T-cell (primary cell): ENCODE measurements at places on chromosomes 7 and 10. TPM values are rescaled to one million over a fixed set of nuclear protein-coding genes. Genes with fewer than 3 reads are reported as not detected.

DNA sequence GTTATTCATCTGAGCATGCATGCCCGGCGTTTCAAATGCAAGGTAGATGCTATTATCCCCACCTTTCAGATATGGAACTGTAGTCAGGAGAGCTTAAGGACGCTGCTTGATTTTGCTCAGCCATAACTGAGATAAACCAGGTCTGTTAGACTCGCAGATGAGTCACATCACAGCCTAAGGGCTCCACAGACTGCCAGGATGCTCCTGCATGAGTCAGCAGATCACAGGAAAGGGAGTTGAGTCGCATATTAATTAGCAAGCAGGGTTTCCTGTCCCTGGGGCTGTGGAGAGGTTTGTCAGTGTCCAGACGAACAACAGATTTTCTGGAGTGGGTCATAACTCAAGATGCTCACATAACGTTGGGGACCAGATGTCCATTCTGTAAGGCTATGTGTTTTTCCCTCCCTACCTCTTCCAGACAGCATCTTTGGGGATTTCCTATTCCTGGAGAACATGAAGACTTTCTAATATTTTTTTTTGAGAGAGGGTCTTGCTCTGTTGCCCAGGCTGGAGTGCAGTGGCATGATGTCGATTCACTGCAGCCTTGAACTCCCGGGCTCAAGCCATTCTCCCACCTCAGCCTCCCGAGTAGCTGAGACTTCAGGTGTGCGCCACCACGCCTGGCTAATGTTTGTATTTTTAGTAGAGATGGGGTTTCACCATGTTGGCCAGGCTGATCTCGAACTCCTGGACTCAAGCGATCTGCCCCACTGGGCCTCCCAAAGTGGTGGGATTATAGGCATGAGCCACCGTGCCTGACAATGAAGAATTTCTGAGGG, 36.7 kb downstream of the PFKFB3 start:
- H3K27me3 ChIP-seq, result no peaks in the 10 kb centered on the region
- H3K4me1 ChIP-seq, result no peaks in the 10 kb centered on the region
- no peak overlapping the region for H3K27ac ChIP-seq

GRCh38 chr7:4607311-4607729, 74.8 kb upstream of the FOXK1 start:
- peaks cover 12% of the 10 kb centered on the region for H3K27me3 ChIP-seq
- DNase-seq, result no peak
- no peak overlapping the region for H3K4me3 ChIP-seq
- H3K36me3 ChIP-seq, result no peaks in the 10 kb centered on the region
- H3K27ac ChIP-seq, result no peak overlapping the region
- H3K4me1 ChIP-seq, result no peaks in the 10 kb centered on the region

GRCh38 chr10:100303724-100304319, 17.3 kb upstream of the BLOC1S2 start:
- H3K27ac ChIP-seq, result no peak overlapping the region
- no peak overlapping the region for H3K4me3 ChIP-seq
- peaks cover 14% of the 10 kb centered on the region for H3K27me3 ChIP-seq
- DNase-seq, result no peak
- no peaks in the 10 kb centered on the region for H3K4me1 ChIP-seq
- H3K36me3 ChIP-seq, result no peaks in the 10 kb centered on the region

The ADAM22 gene
- total RNA-seq, result 5.6 TPM

The OIT3 gene
- not detected for total RNA-seq

DNA sequence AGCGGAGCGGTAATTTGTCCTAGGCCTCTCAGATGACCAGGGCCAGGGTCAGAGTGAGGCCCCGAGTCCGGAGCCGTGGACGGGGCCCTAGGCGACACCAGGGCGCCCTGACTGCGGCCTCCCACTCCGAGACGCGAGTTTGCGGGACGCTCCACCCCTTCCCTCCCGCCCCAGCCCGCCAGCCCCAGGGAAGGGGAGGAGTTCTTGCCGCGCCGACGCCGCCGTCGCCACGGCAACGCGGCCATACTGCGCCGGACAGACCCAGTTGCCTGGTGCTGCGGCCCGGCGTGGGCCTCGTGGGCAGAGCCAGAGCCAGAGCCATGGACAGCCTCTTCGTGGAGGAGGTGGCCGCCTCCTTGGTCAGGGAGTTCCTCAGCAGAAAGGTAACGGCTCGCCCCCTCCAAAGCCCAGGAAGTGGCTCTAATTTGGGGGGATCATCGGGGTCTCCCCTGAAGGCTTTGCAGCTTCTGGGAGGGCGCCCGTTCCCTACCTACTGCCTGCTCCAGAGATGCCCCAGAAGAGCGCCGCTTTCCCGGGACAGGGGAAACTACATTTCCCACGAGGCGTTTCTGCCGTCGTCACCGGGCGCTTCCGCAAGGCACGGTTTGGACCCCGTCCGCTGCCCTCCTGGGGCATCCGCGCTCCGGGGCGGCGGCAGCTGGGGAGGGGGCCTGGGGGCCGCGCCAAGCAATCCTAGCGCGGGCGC, at the start of gene MINDY4:
Gene MINDY4, plus strand, starts transcription at position 244 of the 706 bp plus-strand sequence. Its CDS starts 77 bp downstream, at position 321.
- H3K4me3 ChIP-seq, result peak within 1 kb of the TSS; percentile 90
- H3K27ac ChIP-seq, result peak within 1 kb of the TSS; percentile 34
- H3K27me3 ChIP-seq, result peaks cover 2% of the 10 kb centered on the region
- H3K36me3 ChIP-seq, result no peaks in the 10 kb centered on the region

DNA sequence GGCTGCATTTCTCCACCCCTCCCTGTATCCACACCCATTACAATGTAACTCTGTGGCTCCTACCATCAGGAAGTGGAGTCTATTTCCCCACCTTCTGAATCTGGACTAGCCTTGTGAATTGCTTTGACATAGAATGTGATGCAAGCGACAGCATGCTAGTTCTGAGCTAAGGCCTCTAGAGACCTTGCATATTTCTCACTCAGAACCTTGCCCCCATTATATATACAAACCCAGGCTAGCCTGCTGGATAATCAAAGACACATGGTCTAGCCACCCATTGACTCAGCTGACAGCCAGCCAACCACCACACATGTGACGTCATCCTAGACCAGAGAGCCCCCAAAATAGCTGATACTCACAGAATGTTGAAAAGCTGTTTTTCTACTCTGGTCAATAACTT, 77.9 kb downstream of the CCDC71L start:
- H3K4me1 ChIP-seq, result no peaks in the 10 kb centered on the region
- no peaks in the 10 kb centered on the region for H3K27me3 ChIP-seq
- H3K27ac ChIP-seq, result no peak overlapping the region
- no peaks in the 10 kb centered on the region for H3K36me3 ChIP-seq
- no peak overlapping the region for H3K4me3 ChIP-seq
- no peak for DNase-seq

- H3K4me3 ChIP-seq, result no peak overlapping the region
- H3K27ac ChIP-seq, result no peak overlapping the region
Measured at GRCh38 chr10:86203162-86203905, 163.3 kb downstream of the GRID1 start.

GRCh38 chr7:31707089-31707488, 20.1 kb downstream of the PPP1R17 start:
- no peaks in the 10 kb centered on the region for H3K27me3 ChIP-seq
- H3K36me3 ChIP-seq, result no peaks in the 10 kb centered on the region
- DNase-seq, result no peak

The PLXNA4 gene
- 6.5 TPM for total RNA-seq

DNA sequence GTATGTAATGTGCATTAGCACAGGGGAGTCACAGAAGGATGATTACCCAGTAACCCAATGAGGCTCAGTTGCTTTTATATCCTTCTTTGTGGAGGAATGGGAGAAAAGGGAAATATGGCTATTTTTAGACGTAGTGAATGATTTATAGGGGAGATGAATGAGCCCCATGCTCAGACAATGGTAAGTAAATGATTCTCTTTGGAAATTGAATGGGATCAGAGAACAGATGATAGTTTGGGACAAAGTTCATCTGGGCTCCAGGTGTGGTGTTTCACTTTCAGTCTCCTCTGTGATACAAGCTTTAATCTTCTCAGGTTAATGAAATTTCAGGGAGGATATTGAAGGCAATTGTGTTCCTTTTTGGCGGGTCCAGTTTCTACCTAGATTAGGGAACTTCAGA, 63.0 kb upstream of the MPP7 start:
- peak overlapping the region; percentile 72 for H3K27ac ChIP-seq
- H3K27me3 ChIP-seq, result no peaks in the 10 kb centered on the region
- H3K4me3 ChIP-seq, result no peak overlapping the region
- no peak for DNase-seq
- H3K36me3 ChIP-seq, result no peaks in the 10 kb centered on the region

The CHST3 gene
- total RNA-seq, result 0.10 TPM

- no peak overlapping the region for H3K27ac ChIP-seq
- H3K36me3 ChIP-seq, result no peaks in the 10 kb centered on the region
- no peaks in the 10 kb centered on the region for H3K4me1 ChIP-seq
- H3K27me3 ChIP-seq, result no peaks in the 10 kb centered on the region
- no peak for DNase-seq
Measured at GRCh38 chr10:24938076-24938475, 14.3 kb downstream of the PRTFDC1 start.

- H3K36me3 ChIP-seq, result no peaks in the 10 kb centered on the region
- no peak overlapping the region for H3K27ac ChIP-seq
- DNase-seq, result no peak
- no peak overlapping the region for H3K4me3 ChIP-seq
- H3K4me1 ChIP-seq, result no peaks in the 10 kb centered on the region
Measured at GRCh38 chr7:2611401-2611800, 20.4 kb upstream of the TTYH3 start.

- DNase-seq, result no peak
- no peak overlapping the region for H3K4me3 ChIP-seq
- no peaks in the 10 kb centered on the region for H3K36me3 ChIP-seq
- peaks cover 24% of the 10 kb centered on the region for H3K4me1 ChIP-seq
Measured at GRCh38 chr7:977326-978048, 2.1 kb upstream of the COX19 start.

The TAS2R41 gene
- total RNA-seq, result 0.46 TPM

DNA sequence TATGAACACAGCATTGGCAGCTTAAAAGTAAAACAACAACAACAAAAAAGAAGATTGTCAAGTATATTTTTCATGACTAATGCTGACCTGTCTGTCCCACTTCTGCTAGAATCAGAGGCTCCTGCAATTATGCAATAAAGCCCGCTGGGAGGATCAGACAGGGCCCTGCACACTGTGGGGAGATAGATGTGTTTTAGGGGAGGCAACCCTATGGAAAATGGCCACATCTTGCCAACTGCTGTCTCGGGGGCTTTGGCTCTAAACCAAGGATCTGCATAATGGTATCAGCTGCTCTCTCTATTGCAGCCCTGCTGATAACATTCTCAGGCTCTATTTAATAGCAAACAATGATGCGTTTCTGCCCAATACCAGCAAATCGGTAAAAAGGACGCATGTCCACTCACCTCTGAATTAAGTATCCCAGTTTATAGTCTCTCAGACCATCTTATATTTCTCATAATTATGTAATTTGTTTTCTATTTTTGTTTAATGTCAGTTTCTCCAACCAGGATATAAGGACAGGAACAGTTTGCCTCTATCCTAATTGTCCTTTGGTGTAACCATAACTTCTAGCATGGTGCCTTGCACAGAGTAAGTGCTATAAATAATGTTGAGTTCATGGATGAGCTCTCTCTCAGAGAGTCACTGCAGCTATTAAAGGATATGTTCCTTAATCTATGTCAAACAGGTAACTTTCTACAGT, 15.3 kb upstream of the PRKAR2B start:
- no peak overlapping the region for H3K27ac ChIP-seq
- no peaks in the 10 kb centered on the region for H3K36me3 ChIP-seq
- H3K4me3 ChIP-seq, result no peak overlapping the region

DNA sequence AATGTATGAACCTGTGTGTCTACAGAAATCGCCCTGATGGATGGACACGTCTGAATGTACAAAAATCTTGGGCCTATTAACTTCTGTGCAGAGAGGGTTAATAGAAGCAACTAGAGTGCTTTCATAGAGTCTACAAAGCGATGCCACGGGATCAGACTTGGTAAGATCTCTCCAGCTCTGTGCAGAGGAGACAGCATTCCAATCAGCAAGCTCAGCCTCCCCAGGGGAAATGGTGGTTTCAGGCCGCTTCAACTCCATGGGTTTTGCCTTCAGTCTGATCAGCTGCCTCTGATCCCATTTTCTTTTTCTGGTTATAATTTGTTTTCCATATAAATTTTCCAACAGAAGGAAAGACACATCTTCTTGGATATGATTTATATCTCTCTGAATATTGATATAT, 35.1 kb upstream of the COBL start:
- no peaks in the 10 kb centered on the region for H3K4me1 ChIP-seq
- no peaks in the 10 kb centered on the region for H3K27me3 ChIP-seq
- no peaks in the 10 kb centered on the region for H3K36me3 ChIP-seq
- DNase-seq, result no peak
- H3K27ac ChIP-seq, result no peak overlapping the region

DNA sequence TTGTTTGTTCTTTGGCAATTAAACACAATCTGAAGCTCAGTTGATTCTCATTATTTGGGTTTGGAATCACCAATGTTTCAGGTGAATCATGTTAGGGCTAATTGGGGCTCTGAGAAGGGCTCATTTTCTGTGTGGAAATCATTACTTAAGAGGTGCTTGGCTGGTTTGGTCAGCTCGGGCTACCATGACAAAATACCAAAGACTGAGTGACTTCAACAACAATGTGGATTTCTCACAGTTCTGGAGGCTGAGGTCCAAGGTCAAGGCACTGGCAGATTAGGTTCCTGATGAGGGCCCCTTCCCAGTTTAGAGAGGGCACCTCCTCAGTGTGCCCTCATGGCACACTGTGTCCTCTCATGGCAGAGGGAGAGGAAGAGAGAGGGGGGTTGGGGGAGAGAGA, 121.3 kb downstream of the ZNF248 start:
- DNase-seq, result no peak
- H3K36me3 ChIP-seq, result no peaks in the 10 kb centered on the region
- no peak overlapping the region for H3K27ac ChIP-seq
- H3K4me3 ChIP-seq, result no peak overlapping the region
- no peaks in the 10 kb centered on the region for H3K4me1 ChIP-seq

- no peaks in the 10 kb centered on the region for H3K27me3 ChIP-seq
- H3K4me3 ChIP-seq, result no peak overlapping the region
- no peaks in the 10 kb centered on the region for H3K4me1 ChIP-seq
- DNase-seq, result no peak
Measured at GRCh38 chr10:8852546-8852945, 798.1 kb downstream of the GATA3 start.

GRCh38 chr10:63058236-63058635, 74.9 kb upstream of the NRBF2 start:
- H3K4me1 ChIP-seq, result no peaks in the 10 kb centered on the region
- no peaks in the 10 kb centered on the region for H3K27me3 ChIP-seq
- H3K4me3 ChIP-seq, result no peak overlapping the region
- H3K36me3 ChIP-seq, result no peaks in the 10 kb centered on the region

The OGDH gene
- 111 TPM for total RNA-seq

DNA sequence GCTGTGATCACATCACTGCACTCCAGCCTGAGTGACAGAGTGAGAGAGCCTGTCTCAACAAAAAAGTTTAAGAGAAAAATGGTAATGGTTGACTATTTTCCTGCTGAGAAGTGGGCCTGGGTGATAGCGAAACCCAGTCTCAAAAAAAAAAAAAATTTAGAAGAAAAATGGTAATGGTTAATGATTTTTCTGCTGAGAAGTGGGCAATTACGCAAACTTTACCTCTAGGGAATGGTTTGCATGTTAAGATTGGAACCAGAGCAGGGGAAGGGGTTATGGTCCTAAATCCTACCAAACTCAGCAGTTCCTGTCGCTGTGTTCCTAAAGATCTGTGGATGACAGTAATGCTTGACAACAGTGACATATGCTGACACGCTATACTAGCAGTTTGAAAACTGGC, 130.5 kb upstream of the RHEB start:
- no peak for DNase-seq
- no peaks in the 10 kb centered on the region for H3K36me3 ChIP-seq
- H3K27me3 ChIP-seq, result no peaks in the 10 kb centered on the region
- no peak overlapping the region for H3K27ac ChIP-seq
- H3K4me3 ChIP-seq, result no peak overlapping the region
- no peaks in the 10 kb centered on the region for H3K4me1 ChIP-seq

The WNT2 gene
- total RNA-seq, result not detected
